ENCODE measurements at places on chromosomes 1 and 21. TPM values are rescaled to one million over a fixed set of nuclear protein-coding genes. Genes with fewer than 3 reads are reported as not detected.

DNA sequence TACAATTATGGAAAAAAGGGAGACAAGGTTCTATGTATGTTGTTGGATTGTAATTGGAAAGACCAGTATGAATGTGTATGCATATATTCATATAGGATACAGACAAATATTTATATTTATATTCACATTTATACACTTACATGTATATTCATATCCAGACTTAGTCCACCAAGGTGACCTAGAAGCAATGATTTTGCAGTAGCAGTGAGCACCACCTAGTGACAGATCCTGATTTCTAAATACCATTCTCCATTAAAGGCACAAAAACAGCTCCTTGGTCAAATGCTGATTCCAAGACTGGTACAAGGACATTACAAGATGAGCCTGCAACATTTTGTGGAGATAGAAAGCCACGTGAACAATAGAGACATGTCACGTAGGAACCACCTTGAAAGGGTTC lies 153.4 kb downstream of the SDCCAG8 start:
- peaks cover 10% of the 10 kb centered on the region for H3K4me1 ChIP-seq
- no peak overlapping the region for H3K4me3 ChIP-seq
- peaks cover 1% of the 10 kb centered on the region for H3K36me3 ChIP-seq
- H3K27me3 ChIP-seq: no peaks in the 10 kb centered on the region
- H3K27ac ChIP-seq: no peak overlapping the region

- peaks cover 49% of the 10 kb centered on the region for H3K27me3 ChIP-seq
- H3K36me3 ChIP-seq: no peaks in the 10 kb centered on the region
- H3K4me3 ChIP-seq: no peak overlapping the region
These were observed 854 bp downstream of the CNTN2 start for GRCh38 chr1:205043866-205044265.

Gene THEMIS2
- 3.7 TPM for total RNA-seq

GRCh38 chr1:35192056-35192852 lies 691 bp downstream of the SFPQ start:
- H3K4me3 ChIP-seq: peak overlapping the region; percentile 87
- H3K27ac ChIP-seq: peak overlapping the region; percentile 95
- DNase-seq: peak; percentile 95
- H3K4me1 ChIP-seq: peaks cover 45% of the 10 kb centered on the region

Gene UBE2U
- total RNA-seq: not detected

Gene FAM151A
- not detected for total RNA-seq

Gene ADAMTSL4
- 2.6 TPM for total RNA-seq

DNA sequence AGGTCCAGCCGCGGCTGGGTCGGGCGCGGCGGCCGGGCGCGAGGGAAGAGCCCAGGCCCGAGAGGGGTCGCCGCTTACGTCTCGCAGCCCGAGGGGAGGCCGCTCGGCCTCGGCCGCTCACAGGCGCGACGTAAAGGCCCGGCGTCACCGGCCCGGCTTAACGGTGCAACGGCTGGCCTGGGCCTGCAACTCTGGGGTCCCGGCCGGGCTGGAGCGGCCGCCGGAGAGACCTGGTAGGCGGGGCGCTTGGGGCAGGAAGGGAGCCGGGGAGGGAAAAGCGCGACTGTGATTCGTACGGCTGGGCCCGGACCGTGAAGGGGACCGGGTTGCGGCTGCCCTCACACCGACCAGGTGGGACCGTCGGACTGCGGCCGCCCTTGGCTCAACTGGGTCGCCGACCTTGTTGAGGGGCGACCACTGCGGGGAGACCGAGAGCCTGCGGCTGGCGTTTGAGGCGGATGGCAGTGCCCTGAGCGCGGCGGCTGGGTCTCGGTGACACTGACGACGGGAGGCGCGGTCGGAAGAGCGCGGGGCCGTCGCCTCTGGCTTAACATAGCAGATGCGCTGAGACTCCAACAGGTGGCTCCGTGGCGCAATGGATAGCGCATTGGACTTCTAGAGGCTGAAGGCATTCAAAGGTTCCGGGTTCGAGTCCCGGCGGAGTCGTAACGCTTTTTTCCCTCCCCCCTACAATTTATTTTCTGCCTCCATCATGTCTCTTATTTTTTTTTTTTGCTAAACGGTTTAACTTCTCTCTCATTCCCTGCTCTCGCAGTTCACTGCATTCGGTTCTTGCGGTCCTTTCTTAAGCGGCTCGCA lies 31.8 kb downstream of the DNTTIP2 start:
- peak overlapping the region; percentile 97 for H3K4me3 ChIP-seq
- no peaks in the 10 kb centered on the region for H3K36me3 ChIP-seq
- H3K27me3 ChIP-seq: no peaks in the 10 kb centered on the region
- peak overlapping the region; percentile 98 for H3K27ac ChIP-seq

All from osteocyte (in vitro differentiated cells).